NCI-H1436 (cell line): ENCODE measurements at places on chromosomes 12 and 14.

DNA sequence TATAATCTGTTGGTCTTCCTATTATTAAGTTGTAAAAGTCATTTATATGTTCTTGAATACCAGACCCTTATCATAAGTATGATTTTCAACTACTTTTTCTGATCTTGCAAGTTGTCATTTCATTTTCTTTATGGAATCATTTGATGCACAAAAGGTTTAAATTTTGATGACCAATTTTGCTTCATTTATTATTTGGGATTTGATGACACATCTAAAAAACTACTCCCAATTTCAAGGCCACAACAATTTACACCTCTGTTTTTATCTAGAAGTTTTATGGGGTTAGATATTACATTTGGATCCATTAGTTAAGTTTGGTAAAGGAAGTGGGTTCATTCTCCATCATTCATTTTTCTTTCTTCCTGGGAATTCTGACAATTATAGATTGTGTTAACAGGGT lies 259.2 kb downstream of the LRFN5 start:
- DNase-seq, result no peak

GRCh38 chr14:101121508-101122139 lies 218.1 kb upstream of the RTL1 start:
- no peak for DNase-seq

DNA sequence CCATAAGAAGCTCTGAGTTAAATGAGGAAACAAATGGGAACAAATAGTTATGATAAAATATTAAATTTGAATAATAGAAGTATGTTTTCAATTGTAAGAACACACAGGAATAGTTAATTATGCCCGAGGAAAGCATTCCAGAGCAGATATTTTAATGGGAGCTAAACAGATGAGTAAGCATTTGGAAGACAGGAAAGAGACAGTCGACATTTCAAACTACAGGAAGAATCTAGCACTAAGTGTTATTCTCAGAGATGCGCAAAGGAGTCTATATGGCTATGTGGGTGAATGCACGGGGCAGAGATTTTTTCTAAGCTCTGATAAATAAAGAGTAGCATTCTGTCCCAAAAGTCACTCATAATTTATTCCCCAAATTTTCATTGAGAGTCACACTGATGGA lies 64.5 kb upstream of the SSTR1 start:
- DNase-seq, result no peak

- no peak for DNase-seq
Measured at GRCh38 chr14:23695664-23695999, 59.5 kb downstream of the DHRS2 start.

DNA sequence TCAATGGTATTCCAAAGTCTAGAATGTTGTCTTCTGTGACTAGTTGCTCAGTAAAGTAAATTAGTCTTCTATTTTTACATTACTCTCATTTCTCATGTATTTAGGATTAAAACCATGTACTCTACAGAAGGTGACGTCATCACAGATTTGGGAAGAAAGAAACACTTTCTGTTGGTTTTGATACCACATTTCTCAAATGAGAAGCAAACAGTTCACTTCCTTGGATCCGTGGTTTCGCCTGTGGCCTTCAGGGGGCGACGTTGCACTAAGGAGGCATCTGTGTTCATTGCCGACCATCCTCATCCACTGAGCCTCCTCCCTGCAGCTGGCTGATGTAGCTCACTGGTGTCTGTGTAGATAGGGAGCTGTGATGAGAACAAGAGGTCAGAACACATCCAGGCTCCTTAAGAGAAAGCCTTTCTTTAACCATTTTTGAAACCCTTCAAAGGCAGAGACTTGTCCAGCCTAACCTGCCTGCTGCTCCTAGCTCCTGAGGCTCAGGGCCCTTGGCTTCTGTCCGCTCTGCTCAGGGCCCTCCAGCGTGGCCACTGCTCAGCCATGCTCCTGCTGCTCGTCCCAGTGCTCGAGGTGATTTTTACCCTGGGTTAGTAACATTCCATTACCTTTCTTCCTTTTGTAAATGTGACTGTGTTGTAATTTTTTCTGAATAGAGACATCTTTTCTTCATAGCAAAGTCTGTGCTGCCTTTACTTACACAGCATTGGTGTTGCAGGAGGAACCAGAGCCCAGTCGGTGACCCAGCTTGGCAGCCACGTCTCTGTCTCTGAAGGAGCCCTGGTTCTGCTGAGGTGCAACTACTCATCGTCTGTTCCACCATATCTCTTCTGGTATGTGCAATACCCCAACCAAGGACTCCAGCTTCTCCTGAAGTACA lies 220.6 kb upstream of the OR4E1 start:
- DNase-seq, result no peak

- DNase-seq, result no peak
Measured at GRCh38 chr14:27338012-27338411, 740.2 kb upstream of the NOVA1 start.

DNA sequence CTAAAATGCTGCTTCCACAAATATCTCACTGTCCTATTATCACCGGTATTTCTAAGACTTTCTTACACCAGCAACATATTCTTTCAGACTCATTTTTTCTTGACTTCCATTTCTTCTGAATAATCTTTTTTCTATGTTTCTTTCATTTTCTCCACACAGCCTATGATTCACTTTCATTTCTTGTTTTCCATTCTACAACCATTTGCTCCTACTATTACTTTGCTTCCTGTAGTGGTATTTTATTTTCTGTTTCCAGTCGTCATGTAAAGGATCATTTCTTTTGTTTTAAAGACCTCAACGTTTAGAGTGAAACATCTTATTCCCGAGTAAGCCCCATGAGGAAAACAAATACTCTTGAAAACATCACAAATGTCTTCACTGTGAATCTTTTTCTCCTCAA lies 182.2 kb upstream of the MDGA2 start:
- DNase-seq, result no peak

GRCh38 chr12:79141776-79142175 lies 277.2 kb downstream of the SYT1 start:
- DNase-seq, result no peak

- no peak for DNase-seq
Measured at GRCh38 chr12:53740130-53740491, 11.7 kb downstream of the CISTR start.

DNA sequence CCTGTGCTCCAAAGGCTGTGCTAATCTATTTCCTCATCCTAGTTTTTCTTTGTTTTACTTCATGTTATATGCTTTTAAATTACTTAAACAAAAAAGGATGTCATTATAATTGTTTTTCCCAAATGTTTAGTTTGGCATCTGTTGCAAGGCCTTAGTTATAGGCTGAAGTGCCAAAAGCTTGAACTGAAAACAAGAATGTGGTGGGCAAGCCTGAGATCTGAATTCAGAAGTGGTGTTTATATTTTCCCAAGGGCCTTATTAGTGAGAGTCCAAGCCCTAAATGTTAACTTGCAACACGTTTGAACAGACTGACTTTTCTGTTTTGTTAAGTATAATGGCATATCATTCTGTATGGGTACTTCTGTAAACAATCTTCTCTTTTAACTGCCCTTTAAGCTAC lies 326.8 kb downstream of the CCDC91 start:
- DNase-seq, result no peak

DNA sequence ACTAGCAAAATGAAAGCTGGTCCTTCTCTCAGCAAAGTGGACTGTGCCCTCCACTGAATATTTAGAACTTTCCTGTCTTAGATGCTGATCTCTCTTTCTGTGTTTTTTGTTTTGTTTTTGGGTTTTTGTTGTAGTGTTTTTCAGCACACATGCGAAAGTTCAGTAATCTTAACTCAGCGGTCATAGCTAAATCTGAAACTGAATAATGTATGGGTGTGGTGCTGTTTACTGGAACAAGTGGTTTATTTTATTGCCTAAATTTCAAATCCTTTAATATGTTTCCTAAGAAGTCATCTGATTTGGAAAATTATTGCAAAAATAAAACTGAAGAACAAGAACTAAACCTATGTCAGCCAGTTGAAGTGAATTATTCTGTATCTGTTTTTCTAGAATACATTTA lies 116.0 kb upstream of the LRIG3 start:
- no peak for DNase-seq

DNA sequence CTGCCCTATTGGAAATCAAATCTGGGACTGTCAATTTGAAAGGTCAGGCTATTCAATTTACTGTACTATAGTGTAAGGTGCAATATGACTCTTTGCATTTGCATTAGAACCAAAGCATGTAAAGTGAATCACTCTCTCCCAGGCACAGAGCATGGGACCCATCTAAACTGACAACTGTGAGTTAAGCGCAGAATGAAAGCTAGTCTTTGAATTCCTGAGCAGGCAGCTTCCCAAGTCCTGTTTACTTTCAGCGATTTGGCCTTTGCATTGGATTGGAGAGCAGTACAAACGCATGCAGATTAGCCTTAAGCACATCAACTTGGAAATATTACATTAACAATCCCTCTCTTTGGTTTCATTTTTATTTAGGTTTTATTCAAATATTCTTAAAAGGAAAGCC lies 74.6 kb downstream of the RERG start:
- no peak for DNase-seq

DNA sequence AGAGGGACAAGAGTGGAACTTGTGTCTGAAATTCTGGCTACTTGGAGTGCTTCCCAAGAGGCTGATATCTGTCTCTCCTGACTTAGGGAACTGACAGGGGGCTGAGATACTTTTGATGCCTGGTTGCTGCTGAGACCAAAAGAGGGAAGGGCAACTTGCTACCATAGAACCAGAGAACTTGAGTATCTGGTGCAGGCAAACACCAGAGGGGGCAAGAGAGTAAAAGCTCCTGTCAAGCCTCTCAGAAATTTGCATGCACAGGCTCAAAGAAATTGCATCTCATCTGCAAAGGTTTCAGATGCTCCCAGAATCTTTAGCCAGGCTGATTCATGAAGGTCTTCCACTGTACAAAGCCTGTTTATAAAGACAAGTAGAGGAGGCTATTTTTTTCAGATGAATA lies 391.3 kb upstream of the FOXG1 start:
- peak; percentile 1 for DNase-seq

DNA sequence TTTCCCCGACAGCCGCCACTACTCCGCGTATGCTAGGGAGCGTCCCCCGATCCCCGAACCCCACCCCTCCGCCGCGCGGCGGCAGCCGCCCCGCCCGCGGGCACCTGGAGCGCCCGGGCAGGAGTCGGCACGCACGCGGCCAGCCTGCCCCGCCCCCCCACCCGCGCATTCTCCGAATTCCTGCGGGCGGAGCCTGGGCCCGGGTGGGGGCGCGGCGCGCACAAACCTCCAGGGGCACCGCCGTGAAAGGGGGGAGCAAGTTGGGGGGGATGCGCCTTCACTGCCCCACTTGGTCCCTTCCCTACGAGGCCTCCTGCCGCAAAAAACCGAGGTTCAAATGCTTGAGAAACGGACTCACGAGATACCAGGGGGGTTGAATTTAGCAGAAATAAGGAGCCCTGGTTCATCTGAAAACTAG lies 1.7 kb downstream of the AJUBA start:
- DNase-seq, result no peak

DNA sequence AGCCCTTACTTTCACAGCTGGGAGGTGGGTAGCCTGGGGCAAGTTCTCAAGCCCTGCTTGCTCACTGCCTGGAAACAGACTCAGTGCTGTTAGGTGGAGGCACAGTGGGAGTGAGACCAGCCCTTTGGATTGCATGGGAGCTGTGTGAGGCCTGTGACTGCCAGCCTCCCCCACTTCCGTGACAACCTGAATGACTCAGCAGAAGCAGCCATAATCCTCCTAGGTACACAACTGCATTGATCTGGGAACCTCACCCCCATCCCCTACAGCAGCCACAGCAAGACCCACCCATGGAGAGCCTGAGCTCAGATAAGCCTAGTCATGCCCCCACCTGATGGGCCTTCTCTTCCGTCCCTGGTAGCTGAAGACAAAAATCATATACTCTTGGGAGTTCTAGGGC lies 26.4 kb downstream of the ALG10 start:
- DNase-seq, result no peak

- DNase-seq, result no peak
Measured at GRCh38 chr12:25875661-25876060, 82.8 kb upstream of the RASSF8 start.

GRCh38 chr14:58129208-58129607 lies 22.8 kb downstream of the ARMH4 start:
- DNase-seq, result no peak

DNA sequence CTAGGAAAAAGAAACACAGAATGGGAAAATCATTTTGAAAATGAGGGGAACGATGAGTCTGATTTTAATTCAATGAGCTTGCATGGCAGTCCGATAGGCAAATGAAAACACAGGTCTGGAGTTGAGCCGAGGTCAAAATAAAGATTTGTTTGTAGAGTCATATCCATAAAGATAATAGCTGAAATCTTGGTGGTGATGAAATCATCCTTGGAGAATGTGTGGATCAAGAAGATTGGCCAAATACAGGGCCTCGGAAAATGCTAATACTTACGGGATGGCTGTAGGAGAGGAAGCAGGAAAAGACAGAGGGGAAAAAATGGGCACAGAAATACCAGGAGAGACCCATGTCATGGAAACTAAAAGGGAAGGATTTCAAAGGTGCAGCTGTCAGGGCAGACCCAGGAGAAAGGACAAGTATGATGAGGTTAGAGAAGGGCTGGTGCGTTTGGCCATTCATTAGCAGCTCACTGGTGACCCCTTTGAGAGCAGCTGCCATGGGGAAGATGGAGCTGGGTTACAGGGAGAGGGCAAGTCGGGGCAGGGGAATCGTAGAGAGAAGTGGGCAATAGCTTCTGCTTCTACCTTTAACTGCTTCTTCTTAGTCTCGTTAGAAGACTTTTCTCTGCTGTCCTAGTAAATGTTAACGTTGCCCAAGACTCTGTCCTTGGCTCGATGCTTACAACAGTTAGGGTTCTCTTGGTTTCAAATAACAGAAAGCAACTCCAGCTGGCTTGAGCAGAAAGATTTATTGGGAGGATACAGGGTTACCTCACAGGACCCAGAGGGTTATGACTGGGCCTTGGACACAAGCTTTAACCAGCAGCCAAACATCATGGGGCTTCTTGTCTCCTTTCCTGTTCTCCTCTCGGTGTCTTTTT lies 161.8 kb downstream of the EFCAB11 start:
- DNase-seq, result no peak

DNA sequence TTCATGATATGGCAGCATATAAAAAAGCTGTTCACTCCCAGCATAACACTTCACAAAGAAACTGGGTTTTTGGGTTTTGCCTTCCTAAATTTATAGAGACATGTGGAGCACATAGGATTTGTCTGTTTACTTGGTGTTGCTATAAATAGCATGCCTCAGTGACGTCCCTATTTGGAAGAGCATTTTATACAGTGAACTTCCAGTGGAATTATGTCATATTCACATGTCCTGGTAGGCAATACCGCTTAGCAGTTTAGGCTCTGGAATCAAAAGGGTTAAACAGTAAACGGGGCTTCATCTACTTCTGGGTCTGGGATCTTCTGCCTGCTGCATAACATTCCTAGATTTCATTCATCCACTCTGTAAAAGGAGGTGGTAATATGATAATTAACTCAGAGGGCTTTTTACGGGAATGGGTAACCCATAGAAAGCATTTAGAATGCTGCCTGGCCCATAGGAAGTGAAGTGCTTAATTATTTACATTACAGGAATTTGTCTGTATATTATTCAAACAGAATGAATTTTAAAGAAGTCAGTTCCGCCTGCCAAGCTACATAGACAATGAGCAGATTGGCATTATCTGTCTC lies 396.1 kb downstream of the TMTC2 start:
- no peak for DNase-seq

DNA sequence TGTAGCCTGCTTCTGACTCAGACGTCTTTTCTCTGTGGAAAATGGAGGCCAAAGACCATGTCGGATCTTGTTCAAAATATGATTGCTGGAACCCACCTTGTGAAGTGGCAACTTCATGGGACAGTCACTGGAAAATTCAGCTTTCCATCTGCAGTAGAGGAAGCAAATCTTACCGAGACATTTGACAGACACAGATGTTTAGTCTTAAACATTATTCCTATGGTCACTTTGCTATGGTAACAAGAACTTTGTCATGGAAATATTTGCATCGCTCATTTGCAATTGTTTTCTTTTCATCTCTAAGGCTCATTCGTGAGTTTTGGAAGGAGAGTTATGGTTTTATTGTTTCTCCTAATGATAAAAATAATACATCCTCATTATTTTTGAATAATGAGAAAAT lies 98.3 kb upstream of the HIF1A start:
- DNase-seq, result no peak
